ENCODE measurements at places on chromosomes 6 and 20.

GRCh38 chr6:101312652-101313051 lies 80.9 kb upstream of the GRIK2 start:
- DNase-seq, result no peak

GRCh38 chr6:126300735-126301134 lies 39.2 kb upstream of the CENPW start:
- no peak for DNase-seq

GRCh38 chr20:1174787-1175186 lies 10.0 kb downstream of the TMEM74B start:
- DNase-seq, result no peak

- DNase-seq, result peak; percentile 45
Observed at GRCh38 chr6:130853555-130854183, 26.5 kb downstream of the SMLR1 start.

DNA sequence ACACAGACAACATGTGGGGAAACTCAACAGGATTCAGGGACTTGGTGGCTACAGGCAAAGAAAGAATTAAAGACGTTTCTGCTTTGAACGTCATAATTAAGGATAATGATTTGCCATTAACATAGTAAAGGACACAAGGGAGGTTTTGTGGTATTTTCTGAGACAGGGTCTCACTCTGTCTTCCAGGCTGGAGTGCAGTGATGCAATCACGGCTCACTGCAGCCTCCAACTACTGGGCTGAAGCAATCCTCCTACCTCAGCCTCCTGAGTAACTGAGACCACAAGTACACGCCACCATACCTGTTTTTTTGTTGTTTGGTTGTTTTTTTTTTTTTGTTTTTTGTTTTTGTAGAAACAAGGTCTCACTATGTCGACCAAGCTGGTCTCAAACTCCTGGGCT lies 62.4 kb downstream of the MAP3K5 start:
- no peak for DNase-seq

GRCh38 chr20:24406750-24407149 lies 62.7 kb upstream of the SYNDIG1 start:
- DNase-seq, result no peak

DNA sequence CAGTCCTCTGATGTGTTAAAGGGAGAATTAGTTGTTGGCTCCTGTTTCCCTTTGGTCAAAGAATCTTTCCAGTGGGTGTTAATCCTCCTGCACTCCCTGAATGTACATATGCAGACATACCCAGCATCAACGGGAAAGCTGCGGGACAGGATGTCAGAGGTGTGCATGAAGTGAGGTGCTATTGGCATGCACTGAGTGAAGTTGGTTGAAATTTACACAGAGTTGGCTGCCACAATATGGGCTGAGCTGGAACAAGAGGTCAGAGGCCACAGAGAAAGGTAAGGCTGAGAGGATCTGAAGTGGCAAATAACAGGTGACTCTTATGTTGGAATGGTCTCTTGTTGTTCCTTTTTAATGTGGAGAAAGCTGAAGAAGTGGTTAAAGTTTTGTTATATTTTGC lies 82.7 kb upstream of the AKIRIN2 start:
- DNase-seq, result no peak
